ENCODE measurements at places on chromosomes 5 and 9. TPM values are rescaled to one million over a fixed set of nuclear protein-coding genes. Genes with fewer than 3 reads are reported as not detected.

Gene FAT2
- total RNA-seq, result not detected

Gene MFAP3
- total RNA-seq, result 24.8 TPM

Gene NUTM2F
- total RNA-seq, result not detected

Gene CARD6
- 4.9 TPM for total RNA-seq

Gene KCTD16
- 0.18 TPM for total RNA-seq

Gene PKN3
- total RNA-seq, result 4.6 TPM

Gene ARID3C
- 0.58 TPM for total RNA-seq

Gene SMC5
- total RNA-seq, result 12.4 TPM

Gene TAL2
- not detected for total RNA-seq

Gene FOXD4L3
- total RNA-seq, result not detected

Gene FRRS1L
- total RNA-seq, result under 0.01 TPM

Gene SVEP1
- total RNA-seq, result 11.3 TPM

Gene HIGD2A
- total RNA-seq, result 92.0 TPM

Gene MARCHF3
- total RNA-seq, result 10.1 TPM

Gene PTPRD
- 3.5 TPM for total RNA-seq

Gene PTGS1
- total RNA-seq, result 9.4 TPM

Gene RAB14
- 21.4 TPM for total RNA-seq

Gene MTAP
- 15.9 TPM for total RNA-seq

Gene PPP2R2B
- not detected for total RNA-seq

Gene MOB3B
- total RNA-seq, result 1.1 TPM

Gene ELAVL2
- total RNA-seq, result not detected

Gene EGFLAM
- 4.3 TPM for total RNA-seq

Data from myometrial cell (primary cell).